ENCODE measurements at places on chromosomes 16 and 17.

- DNase-seq, result no peak
Observed at GRCh38 chr17:10821054-10821453, 16.8 kb downstream of the PIRT start.

DNA sequence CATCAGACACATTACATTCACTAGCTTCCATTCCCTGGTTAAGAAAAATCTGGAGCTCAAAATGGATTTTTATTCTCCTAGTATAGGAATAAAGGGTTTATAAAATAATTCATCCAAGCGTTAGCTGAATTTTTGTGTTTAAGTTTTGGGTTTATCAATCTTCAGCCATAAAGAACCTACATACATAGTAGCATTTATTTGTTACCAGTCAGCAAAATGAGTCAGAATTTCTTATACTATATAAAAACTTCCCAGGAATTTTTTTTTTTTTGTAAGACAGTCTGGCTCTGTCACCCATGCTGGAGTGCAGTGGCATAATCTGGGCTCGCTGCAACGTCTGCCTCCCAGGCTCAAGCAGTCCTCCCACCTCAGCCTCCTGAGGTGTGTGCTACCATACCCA lies 40.2 kb upstream of the SLC12A3 start:
- no peak for DNase-seq

- DNase-seq, result no peak
Observed at GRCh38 chr17:44722254-44722653, 13.8 kb downstream of the DBF4B start.

DNA sequence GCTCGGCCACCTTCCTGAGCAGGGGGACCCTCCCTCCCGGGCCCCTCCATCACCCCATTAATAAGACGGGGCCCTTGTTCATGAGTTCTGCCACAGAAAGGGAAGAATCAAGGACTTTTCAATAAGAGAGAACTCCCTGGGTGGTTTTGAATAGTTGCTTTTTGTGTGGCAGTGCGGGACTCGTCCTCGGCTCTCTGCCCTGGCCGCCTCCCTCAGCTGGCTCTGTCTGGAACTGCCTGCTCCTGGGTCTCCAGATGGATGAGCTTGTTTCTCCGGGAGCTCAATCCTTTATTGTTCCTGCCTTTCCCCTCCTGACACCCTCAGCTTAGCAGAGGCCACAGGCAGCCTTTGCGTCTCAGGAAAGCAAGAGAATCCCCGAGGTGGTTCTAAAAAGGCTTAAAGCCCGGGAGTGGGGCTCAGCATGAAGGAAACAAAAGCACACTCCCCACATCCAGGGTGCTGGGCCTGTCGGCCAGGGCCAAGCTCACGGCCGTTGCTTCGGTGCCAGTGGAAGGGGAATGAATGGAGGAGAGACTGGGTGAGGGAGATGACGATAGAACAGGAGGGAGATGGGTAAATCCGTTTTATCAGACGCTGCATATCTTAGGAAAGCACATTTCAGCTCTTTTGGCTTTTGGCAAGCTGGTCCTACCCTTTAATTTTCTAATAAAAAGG lies 60.2 kb downstream of the RAI1 start:
- no peak for DNase-seq

DNA sequence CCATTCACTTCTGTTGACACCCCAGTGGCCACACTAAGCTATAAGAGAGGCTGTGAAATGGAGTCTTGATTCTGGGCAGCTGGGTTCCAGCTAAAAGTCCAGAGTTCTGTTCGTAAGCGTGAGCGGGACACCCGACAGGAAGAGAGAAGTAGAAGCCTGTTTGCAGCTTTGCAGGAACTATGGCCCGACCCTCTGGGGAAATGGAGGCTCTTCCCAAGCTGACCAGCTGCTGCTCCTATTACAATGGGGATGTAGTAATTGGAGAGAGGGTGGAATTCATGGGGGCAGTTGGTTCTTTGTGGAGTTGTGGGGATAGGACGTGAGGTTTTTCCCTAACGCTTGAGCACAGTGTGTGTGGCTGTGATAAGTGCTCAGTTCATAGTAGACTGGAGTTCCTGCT lies 28.4 kb downstream of the UBALD1 start:
- DNase-seq, result no peak

GRCh38 chr16:19067349-19068236 lies at the start of gene COQ7:
COQ7 (plus strand) TSS chr16:19067614; CDS start chr16:19067665, 51 bp downstream.
- DNase-seq, result peak; percentile 95

DNA sequence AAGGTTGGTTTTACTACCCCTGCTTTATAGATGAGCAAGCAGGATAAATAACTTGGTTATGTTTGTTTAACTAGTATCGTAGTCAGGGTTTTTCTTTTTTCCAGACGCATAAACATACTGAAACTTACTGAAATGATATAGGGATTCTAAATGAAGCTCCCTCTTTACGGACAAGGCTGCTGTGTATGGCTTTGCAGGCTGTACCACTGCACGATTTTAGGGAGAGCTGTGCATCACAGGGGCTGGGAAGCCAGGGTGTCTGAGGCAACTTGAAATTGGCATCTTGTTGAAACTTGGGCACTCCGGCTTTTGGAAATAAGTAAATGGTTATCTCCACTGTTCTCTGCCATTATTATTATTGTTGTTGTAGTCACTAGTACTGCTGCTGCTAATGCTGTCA lies 218.1 kb upstream of the CDH8 start:
- no peak for DNase-seq

DNA sequence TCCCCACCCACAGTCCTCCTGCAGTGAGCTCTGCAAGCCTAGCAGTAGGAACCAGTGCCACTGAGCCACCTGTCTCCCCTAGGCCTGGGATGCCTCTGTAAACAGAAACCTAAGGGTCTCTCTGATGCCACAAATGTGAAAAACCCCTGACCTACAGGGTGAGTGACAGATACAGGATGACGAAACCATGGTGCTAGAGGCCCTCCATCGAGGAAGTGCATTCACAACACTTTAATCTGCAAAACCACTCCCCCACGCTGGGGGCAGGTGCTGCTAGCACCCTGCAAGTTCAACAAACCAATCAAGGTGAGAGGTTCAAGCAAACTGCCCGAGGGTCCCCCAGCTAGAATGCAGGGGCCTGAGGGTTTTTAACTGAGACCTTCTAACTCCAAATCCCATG lies 59.5 kb downstream of the CDYL2 start:
- no peak for DNase-seq

- no peak for DNase-seq
Observed at GRCh38 chr17:78935419-78936323, 10.5 kb upstream of the TIMP2 start.

DNA sequence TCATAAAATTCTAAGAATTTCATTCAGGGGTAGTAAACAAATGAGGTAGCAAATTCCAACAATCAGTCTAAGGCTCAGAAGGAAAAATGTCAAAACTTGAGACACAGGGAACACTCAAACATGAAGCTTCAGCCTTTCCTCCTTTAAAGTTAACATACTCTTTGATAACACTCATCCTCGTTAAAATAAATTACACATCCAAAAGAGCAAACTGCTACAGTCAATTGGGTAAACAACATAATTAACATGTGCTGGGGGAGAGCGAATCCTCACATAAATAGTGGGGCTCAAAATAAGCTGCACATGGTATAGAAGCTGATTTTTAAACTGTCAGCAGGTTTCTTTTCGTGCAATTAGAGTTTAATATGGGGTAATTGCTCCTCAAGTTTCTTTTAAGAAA lies 12.9 kb downstream of the GRB2 start:
- no peak for DNase-seq

GRCh38 chr16:54939510-54940278 lies 9.0 kb downstream of the IRX5 start:
- DNase-seq, result no peak

GRCh38 chr16:679814-680624 lies at the start of gene STUB1:
STUB1 (plus strand) TSS chr16:680410; CDS start chr16:680526, 116 bp downstream.
- peak; percentile 94 for DNase-seq

DNA sequence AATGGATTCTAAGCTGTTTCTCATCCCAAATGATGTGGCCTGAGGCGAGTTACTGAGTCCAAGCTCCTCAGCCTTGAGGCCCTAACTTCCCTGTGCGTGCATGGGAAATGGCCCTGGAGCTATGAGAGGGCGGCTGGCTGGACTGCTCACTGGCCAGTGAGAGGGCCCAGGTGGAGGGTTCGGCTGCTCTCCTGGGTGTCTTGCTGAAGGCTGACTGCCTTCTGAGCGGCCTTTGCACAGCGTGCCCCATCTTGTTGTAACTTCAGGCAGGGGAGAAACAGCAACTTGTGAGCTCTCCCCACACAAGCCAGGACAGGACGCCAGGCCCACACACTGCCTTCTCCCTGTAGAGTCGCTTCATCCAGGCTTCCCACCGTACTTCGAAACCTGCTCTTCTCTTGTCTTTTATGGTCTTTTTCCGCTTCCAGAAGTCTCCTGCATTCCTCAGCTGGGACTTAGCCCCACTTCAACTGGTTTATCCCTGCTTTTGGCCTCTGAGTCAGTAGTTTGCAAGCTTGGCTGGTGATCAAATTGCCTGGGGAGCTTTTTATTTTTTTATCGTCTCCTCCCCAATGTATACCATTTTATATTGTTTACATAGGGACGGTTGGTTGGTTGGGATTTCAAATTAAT lies 13.3 kb downstream of the CDH3 start:
- DNase-seq, result no peak

DNA sequence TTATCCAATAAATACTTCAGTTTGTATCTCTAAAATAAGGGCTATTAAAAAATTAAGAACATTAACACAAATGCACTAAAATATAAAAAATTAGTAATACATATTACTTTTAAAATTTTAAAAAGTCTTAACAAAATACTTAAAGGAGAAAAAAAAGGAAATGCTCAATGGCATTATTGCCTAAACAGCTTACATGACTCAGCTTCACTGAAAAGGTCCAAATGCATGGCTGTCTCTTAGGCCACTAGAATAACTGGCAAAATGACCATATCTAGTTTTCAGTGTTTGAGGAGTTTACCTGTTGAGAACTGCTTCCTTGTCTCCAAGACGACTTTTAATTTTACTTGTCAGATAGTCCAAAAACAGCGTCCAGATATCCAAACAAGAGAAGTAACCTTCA lies 66.0 kb downstream of the XPO6 start:
- no peak for DNase-seq

GRCh38 chr17:8046929-8047768 lies 8.3 kb downstream of the ALOX15B start:
- DNase-seq, result no peak

GRCh38 chr16:87330646-87331045 lies 13.5 kb upstream of the C16orf95 start:
- no peak for DNase-seq

- DNase-seq, result no peak
Observed at GRCh38 chr17:6070913-6071511, 833 bp downstream of the WSCD1 start.

GRCh38 chr16:82650804-82651203 lies 24.0 kb downstream of the CDH13 start:
- DNase-seq, result no peak

- DNase-seq, result no peak
Observed at GRCh38 chr16:1174477-1175357, 21.8 kb downstream of the CACNA1H start.

GRCh38 chr17:70636517-70637133 lies 467.3 kb downstream of the KCNJ2 start:
- no peak for DNase-seq

DNA sequence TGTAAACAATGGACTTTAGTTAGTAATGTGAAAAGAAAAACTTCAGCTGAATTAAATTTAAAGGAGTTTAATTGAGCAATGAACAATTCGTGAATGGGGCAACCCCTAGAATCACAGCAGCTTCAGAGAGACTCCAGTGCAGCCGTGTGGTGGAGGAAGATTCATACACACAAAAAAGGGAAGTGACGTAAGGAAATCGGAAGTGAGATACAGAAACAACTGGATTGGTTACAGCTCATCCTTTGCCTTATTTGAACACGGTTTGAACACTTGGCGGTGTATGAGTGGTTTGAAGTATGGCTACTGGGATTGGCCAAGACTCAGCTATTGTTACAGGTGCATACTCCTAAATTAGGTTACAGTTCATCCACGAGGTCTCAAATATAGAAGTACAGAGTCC lies 460.4 kb upstream of the ASIC2 start:
- no peak for DNase-seq

DNA sequence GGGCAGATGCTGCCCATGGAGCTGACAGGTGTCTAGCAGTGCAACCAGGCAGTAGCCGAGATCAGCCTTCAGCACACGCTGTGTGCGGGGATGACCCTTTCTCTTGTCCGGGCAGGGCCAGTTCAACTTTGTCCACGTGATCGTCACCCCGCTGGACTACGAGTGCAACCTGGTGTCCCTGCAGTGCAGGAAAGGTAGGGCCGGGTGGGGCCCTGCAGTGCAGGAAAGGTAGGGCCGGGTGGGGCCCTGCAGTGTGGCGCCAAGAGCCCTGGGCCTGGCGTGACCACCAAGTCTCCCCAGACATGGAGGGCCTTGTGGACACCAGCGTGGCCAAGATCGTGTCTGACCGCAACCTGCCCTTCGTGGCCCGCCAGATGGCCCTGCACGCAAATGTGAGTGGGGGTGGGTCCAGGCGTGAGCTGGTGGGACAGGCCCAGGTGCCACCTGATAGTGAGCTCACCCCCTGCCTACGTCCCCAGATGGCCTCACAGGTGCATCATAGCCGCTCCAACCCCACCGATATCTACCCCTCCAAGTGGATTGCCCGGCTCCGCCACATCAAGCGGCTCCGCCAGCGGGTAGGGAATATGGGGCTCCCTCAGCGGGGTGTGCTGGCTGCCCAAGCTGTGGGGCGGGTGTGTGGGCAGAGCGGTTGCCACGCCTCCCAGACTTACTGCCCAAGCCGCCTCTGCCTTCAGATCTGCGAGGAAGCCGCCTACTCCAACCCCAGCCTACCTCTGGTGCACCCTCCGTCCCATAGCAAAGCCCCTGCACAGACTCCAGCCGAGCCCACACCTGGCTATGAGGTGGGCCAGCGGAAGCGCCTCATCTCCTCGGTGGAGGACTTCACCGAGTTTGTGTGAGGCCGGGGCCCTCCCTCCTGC lies 40.2 kb downstream of the TSC2 start:
- no peak for DNase-seq

DNA sequence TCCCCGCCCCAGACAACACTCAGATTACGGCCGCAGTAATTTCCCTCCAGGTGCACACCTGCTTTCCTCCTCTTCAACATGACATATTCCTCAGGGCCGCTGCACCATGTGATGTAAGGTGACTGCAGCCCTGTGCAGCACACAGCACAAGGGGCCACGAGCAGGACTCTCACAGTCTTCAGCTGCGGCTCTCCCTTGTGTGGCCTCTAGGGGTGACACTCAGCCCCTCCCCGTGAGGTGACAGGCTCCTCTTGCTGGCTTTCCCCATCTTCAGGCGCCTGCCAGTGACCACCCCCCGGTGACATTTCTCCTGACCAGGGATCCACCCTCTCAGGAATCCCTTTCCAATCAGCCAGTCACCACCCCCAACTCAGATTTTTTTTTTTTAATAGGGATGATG lies 31.3 kb upstream of the ABCC3 start:
- no peak for DNase-seq

GRCh38 chr17:39751637-39752036 lies 13.9 kb downstream of the GRB7 start:
- no peak for DNase-seq

DNA sequence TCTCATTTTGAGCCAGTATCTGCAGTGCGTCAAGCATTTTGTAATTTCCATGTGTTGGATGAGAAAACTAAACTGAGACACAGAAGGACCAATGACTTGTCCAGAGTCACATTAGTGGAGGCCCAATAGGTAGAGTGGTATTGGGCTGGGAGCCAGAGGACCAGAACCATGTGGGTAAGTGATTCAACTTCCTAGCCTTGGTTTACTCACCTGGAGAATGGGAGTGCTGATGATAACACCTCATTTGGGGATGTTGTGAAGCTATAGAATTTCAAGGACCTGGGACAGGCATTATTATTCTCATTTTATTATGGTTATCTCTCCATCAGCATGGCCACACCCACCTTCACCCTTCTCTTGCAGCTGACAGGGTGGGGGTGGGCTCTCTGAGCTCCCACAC lies 8.1 kb downstream of the CPNE2 start:
- no peak for DNase-seq

GRCh38 chr16:4365615-4366014 lies 6.0 kb upstream of the VASN start:
- no peak for DNase-seq

All from activated naive CD4-positive, alpha-beta T cell (primary cell).